ENCODE measurements at places on chromosomes 16 and 17. TPM values are rescaled to one million over a fixed set of nuclear protein-coding genes. Genes with fewer than 3 reads are reported as not detected.

DNA sequence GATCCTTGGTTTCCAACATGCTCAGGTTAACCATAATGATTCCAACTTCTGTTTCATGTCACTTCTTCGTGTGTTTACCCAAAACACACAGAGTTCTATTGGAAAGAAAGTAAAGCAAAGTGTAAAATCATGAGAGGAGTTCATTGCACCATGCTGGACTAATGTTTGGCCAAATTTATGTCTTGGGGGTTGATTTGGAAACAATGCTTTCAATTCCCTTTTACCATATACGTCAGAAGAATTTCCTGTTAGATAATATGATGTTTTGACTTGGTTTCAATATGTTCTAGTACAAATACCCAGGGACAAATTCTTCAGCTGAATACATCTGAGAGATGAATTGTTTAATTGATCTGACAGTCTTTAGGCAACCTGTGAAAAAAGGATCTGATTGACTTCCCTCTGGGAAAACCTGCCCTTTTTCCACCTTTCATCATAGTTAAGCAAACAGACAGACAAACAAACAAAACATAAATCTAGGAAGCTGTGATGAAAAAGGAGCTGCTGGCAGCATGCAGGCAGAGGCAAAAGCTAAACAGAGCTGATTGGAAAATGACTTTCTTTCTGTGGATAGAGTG, 26.0 kb upstream of the MPHOSPH6 start:
- DNase-seq: no peak

GRCh38 chr17:49969134-49969759, at the start of gene DLX4:
Gene DLX4 (plus strand): TSS chr17:49969190. CDS start chr17:49969469, 279 bp downstream.
- peak; percentile 13 for DNase-seq

The HBA2 gene
- not detected for total RNA-seq

The CCL7 gene
- total RNA-seq: not detected

The HOXB3 gene
- 2.3 TPM for total RNA-seq

The SOX9 gene
- total RNA-seq: not detected
